RPMI7951 (cell line): ENCODE measurements at places on chromosomes 2 and 18. TPM values are rescaled to one million over a fixed set of nuclear protein-coding genes. Genes with fewer than 3 reads are reported as not detected.

GRCh38 chr18:31723990-31724711 is 36.5 kb downstream of the SLC25A52 start:
- no peak for DNase-seq

NGEF gene
- 35.4 and 38.4 TPM in 2 replicates for total RNA-seq

DNA sequence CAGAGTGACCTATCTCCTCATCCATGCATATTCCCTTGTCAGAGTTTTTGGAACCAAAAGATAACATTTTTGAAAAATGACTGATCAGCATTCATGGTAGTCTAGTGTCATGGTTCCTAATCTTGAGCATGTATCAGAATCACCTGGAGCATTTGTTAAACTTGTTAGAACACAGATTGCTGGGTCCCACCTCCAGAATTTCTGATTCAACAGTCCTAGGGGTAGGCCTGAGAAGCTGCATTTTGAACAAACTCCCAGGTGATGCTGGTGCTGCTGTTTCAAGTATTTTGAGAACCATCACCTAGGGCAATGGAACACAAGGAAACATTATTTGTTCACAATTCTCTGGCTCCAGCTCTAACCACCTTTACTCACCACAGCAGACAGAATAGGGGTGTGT is 21.0 kb downstream of the TMEM200C start:
- no peak for DNase-seq

DNA sequence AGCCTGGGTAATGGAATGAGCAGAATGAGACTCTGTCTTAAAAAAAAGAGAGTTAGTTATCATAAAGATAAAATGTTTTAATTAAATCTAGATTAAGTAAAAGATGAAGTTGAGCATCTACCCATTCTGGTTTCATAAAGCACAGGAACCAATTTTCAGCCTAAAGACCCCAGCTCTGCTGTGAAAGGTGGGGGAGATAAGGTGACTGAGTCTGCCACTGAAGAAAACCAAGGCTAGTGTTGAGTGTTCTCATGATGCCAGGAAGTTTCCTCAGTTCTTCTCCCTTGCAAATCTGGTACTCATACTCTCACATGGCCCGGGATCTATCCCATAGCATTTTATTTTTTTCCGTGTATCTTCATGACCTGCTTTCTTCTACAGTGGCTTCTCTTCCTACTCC is 10.4 kb upstream of the CXCR4 start:
- no peak for DNase-seq

EPB41L3 gene
- total RNA-seq = 5.8 and 6.4 TPM in 2 replicates

DNA sequence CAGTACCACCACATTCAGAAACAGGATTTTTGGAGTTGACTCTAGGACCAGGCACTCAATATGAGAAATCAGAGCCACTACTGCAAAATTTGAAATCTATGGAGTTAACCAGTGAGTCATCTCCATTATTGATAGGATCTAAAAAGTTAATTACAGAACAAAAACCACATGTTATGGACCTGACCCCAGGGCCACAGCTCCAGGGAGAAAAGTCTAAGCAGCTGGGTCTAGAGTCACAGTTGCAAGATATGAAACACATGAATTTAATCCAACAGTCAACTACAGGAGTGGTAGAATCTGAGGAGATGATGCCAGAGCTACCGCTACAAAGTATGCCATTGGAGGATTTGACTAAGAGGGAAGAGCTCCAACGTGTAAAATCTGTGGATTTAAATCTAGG is 13.4 kb upstream of the ZNF512 start:
- DNase-seq = peak; percentile 84

CHRNG gene
- total RNA-seq = not detected in 2 replicates

- no peak for DNase-seq
Observed at GRCh38 chr2:226970362-226970761, 134.5 kb downstream of the RHBDD1 start.

GRCh38 chr2:42025151-42025582 is 22.7 kb upstream of the PKDCC start:
- DNase-seq = peak; percentile 30

GRCh38 chr18:38944446-38945024 is 1378.9 kb upstream of the CELF4 start:
- DNase-seq = no peak

GPR39 gene
- 36.0 and 39.9 TPM in 2 replicates for total RNA-seq

GAD1 gene
- 3.9 and 6.7 TPM in 2 replicates for total RNA-seq

DNA sequence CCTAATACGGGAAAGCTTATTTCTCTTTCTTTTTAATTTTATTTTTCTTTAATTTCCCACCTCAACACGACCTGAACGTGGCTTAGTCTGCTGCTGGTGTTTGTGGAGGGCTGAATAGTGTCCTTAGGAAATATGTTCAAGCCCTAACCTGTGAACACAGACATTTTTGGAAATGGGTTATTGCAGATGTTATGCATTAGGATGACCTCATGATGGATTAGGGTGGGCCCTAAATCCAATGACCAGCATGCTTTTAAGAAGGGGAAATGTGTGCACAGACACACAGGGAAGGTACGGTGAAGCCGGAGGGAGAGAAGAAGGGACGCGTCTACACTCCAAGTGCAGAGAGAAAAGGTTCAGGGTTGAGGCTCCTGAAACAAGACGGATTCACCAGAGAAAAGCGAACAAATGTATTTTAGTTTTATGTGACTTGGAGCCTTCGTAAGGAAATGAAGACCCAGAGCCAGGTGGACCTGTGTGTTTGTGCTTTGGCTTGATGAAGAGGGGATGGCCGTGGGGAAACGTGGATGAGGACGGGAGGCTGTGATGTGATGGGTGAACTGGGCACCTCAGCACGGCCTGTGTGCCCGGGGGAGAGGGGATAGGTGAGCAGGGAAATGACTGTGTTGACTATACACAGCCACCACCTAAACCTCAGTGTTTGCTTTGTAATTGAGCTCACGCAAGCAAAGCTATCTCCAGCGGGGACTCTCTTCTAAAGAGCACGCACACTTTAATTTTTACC is 37.5 kb downstream of the RTP5 start:
- no peak for DNase-seq

ITGB6 gene
- total RNA-seq = 0.10 and 0.36 TPM in 2 replicates

- no peak for DNase-seq
Observed at GRCh38 chr2:16055848-16056580, 115.7 kb downstream of the MYCN start.

DLX1 gene
- total RNA-seq = 7.8 and 8.8 TPM in 2 replicates

LRRTM1 gene
- total RNA-seq = not detected in 2 replicates
